SK-N-MC (cell line): ENCODE measurements at places on chromosomes 6 and 20.

DNA sequence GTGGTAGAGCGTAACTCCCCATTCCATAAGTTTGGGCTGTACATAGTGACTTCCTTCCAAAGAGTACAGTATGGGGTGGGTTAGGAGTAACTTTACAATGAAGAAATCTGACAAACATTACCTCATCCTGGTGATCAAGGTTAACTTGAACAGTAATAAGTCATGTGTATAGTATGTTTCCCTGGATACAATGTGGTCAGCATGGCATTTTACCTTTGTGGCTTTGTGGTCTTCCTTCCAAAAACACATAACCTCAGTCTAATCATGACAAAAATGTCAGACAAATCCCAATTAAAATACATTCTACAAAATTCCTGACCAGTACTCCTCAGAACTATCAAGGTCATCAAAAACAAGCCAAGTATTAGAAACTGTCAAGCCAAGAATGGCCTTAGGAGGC is 225.1 kb downstream of the UBE3D start:
- DNase-seq = no peak

DNA sequence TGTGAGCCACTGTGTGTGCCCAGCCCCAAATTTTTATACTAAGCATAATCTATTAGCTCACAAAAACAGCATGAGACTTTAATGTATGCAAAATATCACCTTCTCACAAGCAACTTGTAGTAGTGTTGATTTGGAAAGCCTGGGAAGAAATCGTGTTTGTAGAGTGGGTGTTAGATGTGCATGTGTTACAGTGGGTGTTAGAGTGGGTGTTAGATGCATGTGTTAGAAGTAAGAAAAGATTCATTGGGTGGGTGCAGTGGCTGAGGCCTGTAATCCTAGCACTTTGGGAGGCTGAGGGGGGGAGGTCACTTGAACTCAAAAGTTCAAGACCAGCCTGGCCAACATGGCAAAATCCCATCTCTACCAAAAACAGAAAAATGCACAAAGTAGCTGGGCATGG is 6.3 kb upstream of the SCAF8 start:
- no peak for DNase-seq

GRCh38 chr6:129112591-129112990 is 229.7 kb downstream of the LAMA2 start:
- DNase-seq = no peak

DNA sequence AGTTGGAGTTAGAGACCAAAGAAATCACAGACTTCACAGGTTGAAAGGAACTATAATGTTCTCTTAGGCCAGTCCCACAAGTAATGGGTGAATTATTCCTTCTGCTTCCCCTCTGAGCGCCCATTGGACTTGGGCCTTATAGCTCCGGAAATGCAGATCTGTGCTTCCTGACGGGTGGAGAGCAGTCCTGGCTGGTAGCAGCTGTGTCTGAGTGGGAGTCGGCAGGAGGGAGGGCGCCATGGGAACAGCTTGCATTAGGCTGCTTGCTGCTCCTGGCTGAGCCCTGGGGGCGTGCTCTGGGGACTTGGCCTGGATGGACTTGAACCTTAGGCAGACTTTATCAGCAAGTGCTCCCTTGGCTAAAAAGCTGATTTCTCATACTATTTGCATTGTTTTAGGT is 18.4 kb upstream of the NUP153 start:
- peak; percentile 66 for DNase-seq

- DNase-seq = no peak
Observed at GRCh38 chr20:32301719-32302506, 24.5 kb downstream of the KIF3B start.

GRCh38 chr6:34964564-34964963 is 75.5 kb downstream of the ANKS1A start:
- no peak for DNase-seq

GRCh38 chr6:18693881-18694280 is 306.7 kb downstream of the RNF144B start:
- DNase-seq = no peak

DNA sequence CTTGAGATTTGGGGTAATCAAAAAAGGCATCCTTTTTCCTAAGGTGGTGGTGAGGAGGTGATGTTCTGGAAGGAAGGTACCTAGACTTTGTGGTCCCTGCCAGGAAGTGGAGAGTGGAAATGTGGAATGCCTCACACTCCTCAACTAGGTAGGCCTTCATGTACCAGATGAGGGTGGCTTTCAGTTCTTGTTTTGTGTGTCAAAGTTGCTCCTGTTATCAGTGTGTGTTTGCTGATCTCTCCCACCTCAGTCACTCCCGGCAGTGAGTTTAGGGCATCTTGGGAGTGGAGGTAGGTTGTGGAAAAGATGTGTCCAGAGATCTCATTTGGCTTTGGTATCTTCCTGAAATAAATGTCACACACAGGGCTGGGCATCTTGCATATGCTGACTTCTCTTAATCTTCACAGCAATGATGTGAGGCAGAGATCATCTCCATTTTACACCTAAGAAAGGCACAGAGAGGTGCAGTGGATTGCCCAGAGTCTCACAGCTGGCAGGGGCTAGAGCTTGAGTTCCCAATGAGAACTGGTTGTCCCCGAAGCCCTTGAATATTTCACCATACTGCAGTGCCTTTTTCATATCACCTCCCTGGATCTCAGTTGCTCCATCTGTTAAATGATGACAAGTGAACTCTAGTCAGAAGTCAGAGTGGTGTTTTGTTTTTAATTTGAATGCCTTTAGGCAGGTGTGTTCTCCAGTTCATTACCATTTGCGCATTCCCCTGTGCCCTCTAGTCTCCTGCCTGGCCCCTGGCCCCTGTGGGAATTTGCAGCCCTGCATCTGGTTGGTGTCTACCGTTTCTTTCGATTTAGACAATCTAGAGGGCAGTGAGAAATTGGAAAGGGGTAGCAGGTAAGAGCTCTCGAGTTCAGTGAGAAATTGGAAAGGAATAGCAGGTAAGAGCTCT is 2.9 kb downstream of the PKIG start:
- no peak for DNase-seq
